ENCODE measurements at places on chromosomes 5 and 9.
A peak's percentile ranks its signal among the peaks of the same experiment; 100 is the strongest.

GRCh38 chr5:168819004-168819621 is 239.9 kb upstream of the PANK3 start:
- no peak for ATAC-seq

GRCh38 chr5:57277085-57277484 is 103.2 kb downstream of the GPBP1 start:
- no peak for ATAC-seq

DNA sequence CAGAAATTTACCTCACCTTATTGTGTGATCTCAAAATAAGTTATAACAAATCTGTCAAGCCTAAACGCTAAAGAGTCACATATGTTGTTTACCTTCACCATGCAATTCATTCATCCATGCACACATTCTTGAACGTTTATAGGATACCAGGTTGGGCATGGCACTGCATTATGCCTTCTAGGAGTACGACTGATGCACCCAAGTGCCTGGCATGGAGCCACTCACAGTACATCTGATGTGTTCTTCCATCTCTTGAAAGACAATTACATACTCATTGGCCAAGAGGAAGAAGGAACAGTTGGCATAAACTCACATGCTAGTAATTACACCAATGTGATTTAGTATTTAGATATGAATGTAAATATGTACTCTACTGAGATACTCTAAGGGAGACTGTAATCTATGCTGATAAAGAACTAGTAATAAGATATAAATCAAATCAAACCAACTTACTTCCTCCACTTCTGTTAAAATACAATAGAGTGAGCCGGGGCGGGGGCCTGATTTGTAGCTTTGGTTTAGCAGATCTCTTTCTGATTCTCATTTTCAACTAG is 90.7 kb downstream of the LPAR1 start:
- no peak for ATAC-seq

DNA sequence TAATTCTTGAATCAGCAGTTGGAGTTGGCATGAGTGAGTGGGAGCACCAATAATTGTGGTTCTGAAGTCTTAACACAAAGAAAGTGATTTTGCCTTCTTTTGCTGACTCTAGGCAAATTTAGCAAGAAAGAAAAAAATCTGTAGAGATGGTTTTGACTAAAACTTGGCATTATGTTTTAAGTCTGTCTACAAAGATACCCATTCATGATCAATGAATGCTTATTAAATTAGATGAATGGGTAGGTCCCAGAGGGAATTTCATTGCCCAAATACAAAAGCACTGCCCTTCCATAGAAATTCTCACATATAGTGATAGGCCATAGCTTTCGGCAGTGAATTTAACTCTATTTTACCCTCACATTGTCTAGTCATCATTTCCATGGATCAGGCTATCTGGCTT is 428.6 kb upstream of the ADAMTSL1 start:
- no peak for ATAC-seq

- ATAC-seq: peak; percentile 53
These were observed 181.9 kb downstream of the FGF18 start for GRCh38 chr5:171601266-171601881.

DNA sequence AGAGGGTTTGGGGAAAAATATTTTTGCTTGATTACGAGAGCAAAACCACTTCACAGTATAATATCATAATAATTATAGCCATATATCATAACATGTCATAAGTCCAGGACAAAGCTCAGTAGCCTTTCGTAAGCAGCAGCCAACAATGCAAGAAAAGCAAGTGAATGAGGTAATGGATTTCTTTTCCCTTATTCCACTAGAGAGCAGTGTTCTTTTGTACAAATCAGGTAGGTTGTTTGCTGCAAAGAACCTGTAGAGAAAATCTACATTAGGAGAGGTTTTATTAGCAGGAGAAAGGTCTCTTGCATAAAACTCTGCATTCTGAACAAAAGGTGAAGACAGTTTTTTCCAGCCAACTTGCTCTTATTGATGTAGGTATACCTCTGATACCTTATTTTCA is 1033.4 kb downstream of the TLE4 start:
- no peak for ATAC-seq

GRCh38 chr5:94745786-94746730 is 127.6 kb downstream of the SLF1 start:
- peak; percentile 90 for ATAC-seq

- ATAC-seq: no peak
These were observed 169.9 kb downstream of the TTC39B start for GRCh38 chr9:15137089-15137488.

- no peak for ATAC-seq
These were observed 914.4 kb upstream of the SEMA6A start for GRCh38 chr5:117488976-117489500.

- ATAC-seq: no peak
These were observed 242.0 kb downstream of the AUH start for GRCh38 chr9:91119679-91120078.

DNA sequence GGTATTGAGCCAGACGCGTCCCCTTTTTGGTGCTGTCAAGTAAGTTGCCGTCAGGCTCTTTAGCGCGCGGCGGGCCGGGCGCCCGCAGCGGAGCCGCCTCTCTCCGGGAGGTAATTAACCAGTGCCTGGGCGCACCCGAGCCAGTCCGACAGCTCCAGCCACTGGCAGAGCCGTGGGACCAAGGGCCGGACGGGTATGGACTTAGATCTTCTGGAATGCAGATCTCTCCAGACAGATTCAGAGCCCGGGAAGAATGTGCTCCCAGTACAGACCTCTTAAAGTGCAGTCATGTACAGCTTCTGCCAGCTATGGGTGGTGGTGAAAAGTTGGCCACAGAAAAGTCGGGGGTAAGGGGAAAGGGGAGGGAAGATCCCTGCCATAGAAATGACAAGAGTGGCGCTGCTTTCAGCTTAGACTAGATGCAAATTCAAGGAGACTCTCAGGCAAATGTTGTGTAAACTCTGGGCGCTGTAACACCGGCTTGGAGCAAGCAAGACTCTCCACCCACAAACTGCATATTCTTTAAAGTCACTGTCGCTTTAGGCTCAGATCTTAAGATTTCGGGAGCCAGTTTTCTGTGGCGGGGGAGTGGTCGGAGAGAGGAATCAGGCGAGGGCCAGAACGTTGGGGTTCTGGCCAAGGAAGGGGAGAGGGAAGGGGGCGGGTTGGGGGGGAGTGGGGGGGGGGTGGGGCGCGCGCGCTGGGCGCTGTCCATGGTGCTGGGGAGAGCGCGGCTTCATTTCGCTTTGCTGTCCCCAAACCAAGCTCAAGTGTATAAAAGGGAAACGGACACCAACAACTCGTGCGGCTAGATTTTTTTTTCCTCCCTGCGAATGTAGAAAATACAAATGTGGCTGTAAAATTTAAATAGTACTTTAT is 29.2 kb downstream of the NR2F1 start:
- ATAC-seq: no peak

- ATAC-seq: no peak
These were observed 202.3 kb upstream of the OR13F1 start for GRCh38 chr9:104301755-104302154.

DNA sequence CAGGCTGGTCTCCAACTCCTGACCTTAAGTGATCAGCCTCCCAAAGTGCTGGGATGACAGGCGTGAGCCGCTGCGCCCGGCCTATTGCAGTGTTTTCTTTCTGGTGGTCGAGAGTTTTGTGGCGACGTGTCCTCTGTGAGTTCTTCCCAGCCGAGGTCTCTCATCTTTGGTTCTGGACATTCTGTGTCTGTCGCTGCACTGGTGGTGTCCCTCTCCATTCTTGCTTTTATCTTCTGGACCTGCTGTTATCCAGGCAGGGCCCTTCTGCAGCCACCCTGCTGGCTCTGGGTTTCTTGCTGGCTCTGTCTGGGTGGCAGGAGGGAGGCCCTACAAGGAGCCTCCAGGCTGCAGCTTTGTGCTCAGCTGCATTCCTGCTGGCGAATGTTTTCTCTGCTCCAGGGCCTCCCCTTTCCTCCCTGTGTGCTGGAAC is 49.1 kb upstream of the EXOC3 start:
- no peak for ATAC-seq

GRCh38 chr9:123102375-123103113 is 69.1 kb downstream of the GPR21 start:
- no peak for ATAC-seq

- ATAC-seq: no peak
These were observed 124.0 kb downstream of the CETN3 start for GRCh38 chr5:90285581-90285980.
